ENCODE measurements at places on chromosomes 6 and 20.

- no peak for DNase-seq
Measured at GRCh38 chr6:114160881-114161280, 181.9 kb downstream of the HS3ST5 start.

- DNase-seq: peak; percentile 45
Measured at GRCh38 chr6:21264288-21265033, 329.1 kb upstream of the SOX4 start.

GRCh38 chr6:43269273-43270007 is 26.2 kb downstream of the TTBK1 start:
- DNase-seq: no peak

- no peak for DNase-seq
Measured at GRCh38 chr20:47428851-47429336, 72.4 kb upstream of the ZMYND8 start.

DNA sequence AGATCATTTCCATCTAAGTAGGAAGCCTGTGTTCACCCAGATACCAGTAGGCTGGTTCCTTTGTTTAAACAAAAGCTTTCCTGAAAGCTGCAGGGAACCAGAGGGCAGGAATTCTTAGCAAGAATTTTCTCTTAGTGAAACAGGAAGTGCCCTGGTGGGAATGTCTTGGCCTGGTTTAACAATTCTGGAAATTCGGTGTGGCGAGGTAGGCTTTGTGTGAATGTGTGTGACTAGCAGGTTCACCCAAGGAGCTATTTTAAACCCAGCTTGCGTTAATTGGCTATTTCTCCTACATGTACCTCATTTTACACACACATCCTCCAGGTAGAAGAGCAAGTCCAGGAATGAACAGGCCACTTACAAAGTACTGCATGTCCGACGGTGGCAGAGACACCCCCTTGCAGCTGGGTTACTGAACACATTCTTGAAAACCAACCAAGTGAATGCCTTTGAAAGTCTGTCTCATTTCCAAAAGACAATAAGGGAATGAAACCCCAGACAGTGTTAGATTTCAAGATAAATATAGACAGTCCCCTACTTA is 64.6 kb downstream of the GFOD1 start:
- no peak for DNase-seq

GRCh38 chr20:14685183-14685582 is 347.8 kb upstream of the FLRT3 start:
- no peak for DNase-seq

GRCh38 chr20:55584964-55585363 is 420.4 kb downstream of the CBLN4 start:
- DNase-seq: no peak

- no peak for DNase-seq
Measured at GRCh38 chr6:36550473-36551000, 3.3 kb upstream of the STK38 start.

GRCh38 chr20:50516180-50516934 is 6.2 kb downstream of the PTPN1 start:
- no peak for DNase-seq

GRCh38 chr20:16548068-16548672 is 25.1 kb downstream of the KIF16B start:
- DNase-seq: no peak

DNA sequence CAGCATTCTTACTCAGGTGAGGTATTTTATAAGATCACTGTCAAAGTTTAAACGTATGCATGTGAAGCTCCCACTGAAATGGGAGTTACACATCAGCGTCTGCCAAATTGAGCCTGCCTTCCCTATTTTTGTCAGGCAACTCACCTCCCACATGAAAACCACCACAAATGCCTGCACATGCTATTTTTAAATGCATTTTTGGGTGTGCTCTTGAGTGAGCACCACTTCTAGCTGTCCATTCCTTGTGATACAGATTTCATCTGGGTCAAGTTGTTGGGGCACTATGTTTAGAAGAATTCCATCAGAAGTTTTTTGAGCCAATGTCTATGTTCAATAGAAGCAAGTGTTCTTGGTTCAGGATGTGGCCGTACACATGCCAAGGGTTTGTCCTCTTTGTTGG is 71.7 kb upstream of the RIPPLY2 start:
- no peak for DNase-seq

GRCh38 chr6:12987783-12988182 is 271.2 kb downstream of the PHACTR1 start:
- no peak for DNase-seq

GRCh38 chr6:40856271-40856670 is 182.8 kb downstream of the UNC5CL start:
- DNase-seq: no peak

- DNase-seq: no peak
Measured at GRCh38 chr6:112851146-112851545, 504.0 kb downstream of the RFPL4B start.

- no peak for DNase-seq
Measured at GRCh38 chr6:167564416-167565250, 239.7 kb downstream of the TTLL2 start.

- DNase-seq: no peak
Measured at GRCh38 chr20:61938839-61939690, 126.6 kb downstream of the TAF4 start.

DNA sequence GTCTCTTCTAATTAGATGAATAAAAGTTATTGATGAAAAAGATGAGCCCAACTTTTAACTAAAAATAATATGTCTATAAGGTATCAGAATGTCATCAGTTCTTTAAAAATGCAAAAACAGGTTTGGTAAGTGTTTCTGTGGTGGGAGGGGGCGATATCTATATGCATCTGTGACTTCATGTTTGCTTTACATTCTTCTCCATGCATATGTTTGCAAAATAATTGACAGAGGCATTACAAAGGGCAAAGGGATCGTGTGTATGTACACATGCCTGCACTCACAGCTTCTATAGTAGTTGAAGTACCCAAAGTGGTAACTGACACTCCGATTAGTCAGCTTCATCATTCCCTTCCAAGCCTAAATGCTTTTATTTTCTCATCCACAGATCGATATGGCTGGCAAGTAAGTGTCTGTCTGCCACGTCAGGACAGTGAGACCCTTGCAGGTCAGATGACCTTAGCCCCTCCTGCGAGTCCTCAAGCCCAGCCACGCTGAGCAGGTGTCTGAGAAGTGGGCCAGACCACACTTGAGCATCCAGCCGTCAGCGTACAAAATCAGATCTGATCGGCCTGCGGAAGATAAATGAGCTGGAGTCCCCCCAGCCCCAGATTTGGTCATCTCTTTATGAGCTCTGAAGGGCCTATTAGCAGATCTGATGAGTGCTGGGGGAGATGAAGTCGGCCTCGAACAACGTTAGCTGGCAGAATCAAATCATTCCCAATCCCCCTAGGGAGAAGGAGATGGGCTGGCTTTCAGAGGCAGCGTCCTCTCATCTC is 369.1 kb downstream of the MAFB start:
- no peak for DNase-seq

DNA sequence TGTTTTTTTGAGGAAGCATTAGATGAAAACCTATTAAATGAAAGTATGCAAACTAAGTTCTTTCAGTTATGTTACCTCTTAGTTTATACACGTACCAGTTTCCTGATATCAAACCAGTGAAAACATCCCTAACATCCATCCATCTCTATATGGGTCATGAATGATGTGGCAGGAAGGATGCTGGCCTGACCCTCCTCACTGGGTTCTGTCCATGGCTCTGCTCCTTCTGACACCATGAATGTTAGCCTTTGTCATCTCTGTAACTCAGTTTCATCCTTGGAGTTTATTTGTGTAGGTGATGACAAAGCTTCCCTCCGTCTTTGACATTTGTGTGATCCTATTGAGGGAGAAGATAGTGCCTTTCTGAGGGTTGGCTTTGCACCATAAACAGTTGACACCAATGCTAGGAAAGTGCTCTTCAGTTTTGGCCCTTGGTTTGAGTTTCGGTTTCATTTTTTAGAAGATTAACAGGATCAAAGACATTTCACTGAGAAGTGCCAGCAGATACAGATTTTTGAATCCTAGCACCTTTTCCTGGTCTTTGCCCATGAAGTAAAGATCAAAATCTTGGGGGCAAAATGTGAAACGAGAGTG is 72.0 kb upstream of the SCGN start:
- DNase-seq: no peak

DNA sequence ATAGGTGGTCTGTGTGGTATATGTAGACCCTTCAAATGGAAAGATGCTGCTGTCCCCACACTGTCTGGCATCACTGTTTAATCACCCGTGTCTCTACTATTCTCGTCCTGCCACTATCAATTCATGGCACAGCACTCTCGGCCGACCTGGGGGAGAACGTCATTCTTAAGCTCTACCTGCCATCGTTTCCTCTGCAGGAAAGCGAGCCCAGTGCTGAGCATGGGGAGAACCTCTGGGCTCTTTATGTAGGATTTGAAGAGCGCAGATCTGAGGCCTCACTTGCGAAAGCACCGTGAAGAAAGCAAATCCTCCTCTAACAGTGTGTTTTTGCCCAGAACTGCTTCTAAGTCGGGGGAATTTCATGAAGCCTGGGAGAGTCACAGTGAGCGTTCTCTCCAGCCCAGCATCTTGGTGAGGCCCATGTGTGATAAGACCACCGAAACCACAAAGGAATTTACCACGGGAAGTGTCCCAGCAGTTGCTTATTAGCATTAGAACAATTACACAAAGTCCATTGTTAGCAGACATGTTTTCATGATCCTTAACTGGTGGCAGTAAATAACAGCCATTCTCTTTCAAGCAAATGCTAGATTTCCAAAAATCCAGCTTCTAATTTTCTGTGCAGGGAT is 124.3 kb downstream of the SCML4 start:
- DNase-seq: no peak

GRCh38 chr6:39330476-39330875 is 8.0 kb upstream of the KCNK16 start:
- no peak for DNase-seq

DNA sequence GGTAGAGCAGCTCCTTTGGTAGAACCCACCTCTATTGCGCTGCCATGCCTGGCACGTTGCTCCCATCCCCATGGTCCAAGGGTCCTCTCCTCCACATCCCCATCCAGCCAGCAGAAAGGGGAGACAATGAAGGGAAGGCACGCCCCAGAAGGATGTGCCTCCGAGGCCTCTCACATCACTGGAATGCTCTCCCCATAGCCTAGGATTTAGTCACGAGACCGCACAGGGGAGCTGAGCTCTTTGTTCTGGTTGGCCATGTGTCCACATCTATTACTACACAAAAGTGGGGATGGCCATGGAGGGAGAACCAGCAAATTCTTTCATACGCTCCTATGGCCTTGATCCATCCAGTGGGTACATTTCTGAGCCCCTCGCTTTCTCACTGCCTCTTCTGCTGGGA is 60.5 kb upstream of the SALL4 start:
- no peak for DNase-seq

DNA sequence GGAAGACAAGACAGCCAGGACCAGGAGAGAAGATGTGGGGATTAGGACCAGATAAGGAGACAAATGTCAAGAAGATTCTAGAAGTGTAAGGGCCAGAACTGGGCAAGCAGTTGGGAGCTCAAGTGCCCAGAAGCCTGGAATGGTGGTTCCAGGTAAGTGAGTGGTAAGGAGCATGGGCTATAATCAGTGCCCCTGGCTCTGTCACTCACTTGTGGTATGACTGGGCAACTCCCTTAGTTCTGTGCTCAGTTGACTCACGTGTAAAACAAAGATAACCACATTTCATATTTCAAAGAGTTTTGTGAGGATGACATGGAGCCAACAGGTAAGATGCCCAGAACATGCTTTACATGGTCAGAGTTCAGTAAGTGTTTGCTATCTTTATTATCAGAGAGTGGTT is 11.2 kb downstream of the CCDC167 start:
- DNase-seq: no peak

GRCh38 chr6:134642279-134642678 is 307.6 kb downstream of the ALDH8A1 start:
- DNase-seq: no peak

DNA sequence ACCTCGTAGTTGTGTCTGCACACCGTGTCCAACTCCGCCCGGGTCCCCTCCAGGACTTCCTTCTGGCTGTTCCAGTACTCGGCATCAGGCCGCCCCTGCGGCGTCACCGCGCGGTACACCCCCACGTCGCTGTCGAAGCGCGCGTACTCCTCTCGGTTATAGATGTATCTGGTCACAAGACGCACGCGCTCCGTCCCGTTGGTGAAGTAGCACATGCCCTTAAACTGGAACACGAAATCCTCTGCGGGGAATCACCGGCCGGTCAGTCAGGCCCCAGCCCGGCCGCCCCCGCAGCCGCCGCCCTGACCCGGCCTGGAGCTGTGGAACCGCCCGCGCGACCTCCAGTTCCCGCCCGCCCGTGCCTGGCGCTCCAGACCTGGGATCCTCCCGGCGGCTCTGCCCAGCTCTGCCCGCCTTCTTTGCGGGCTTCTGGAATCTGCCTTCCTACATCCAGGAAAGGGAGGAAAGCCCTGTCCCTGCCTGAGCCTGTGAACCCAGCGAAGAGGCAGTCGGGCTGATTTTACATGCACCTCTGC is 1.6 kb downstream of the HLA-DQB1 start:
- no peak for DNase-seq

DNA sequence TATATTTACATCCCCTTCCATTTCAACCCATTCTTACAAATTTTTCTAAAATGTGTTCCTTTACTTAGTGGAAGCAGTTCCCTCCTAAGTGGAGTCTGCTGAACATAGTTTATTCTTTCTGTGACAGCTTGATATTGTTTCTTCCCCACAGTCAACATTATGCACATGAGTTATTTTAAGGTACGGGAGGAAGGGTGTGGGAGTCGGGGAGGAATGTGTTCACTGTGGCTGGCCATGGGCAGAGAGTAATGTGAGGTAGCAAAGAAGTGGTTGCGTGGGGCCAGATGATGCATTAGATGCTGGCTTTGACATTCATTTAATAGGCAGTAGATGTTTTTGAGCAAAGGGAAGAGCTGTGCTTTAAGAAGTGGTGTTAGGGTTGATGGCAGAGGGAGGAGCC is 98.5 kb downstream of the ARMC2 start:
- DNase-seq: no peak

GRCh38 chr6:42984924-42985475 is 630 bp downstream of the PPP2R5D start:
- no peak for DNase-seq

DNA sequence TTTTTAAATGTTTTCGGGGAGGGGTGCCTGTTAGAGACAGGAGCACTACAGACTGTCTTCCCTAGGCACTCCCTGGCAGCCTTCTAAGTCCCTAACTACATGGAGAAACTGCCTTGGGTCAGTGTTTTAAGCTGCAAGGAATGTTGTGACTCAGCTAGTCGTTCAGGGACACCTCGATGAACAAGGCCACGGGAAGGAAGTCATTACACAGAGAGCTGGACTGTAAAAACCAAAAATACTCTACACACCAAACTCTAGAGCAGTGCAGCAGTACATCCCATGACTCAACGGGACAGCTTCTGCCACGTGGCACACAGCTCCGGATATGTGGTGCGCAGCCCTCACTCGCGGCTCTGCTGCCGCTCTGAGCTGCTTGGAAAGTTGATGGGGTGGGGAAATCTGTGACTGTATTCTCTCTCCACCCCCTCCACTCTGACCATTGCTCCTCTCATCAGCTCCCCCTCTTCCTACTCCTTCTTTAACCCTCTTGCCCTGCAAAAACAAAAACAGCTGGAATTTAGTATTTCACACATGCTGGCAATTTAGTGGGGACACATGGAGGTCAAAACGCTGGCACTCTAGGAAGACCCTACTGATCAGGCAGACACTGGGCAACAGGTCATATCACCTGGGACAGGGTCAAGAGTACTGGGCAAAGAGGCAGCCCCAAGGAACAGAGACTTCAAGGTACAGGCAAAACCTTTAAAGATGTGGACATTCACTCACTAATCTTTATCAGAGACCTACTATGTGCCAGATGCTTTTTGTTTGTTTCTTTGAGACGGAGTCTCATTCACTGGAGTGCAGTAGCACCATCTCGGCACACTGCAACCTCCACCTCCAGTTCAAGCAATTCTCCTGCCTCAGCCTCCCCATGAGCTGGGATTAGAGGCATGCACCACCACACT is 10.9 kb upstream of the LPIN3 start:
- DNase-seq: no peak
